ENCODE measurements at places on chromosomes 2 and 18. TPM values are rescaled to one million over a fixed set of nuclear protein-coding genes. Genes with fewer than 3 reads are reported as not detected.

The CYS1 gene
- total RNA-seq = 0.11 TPM

The LDLRAD4 gene
- 37.3 TPM for total RNA-seq

The RAB31 gene
- 0.45 TPM for total RNA-seq

The KANSL3 gene
- 39.8 TPM for total RNA-seq

The SGPP2 gene
- total RNA-seq = 2.8 TPM

The UGT1A9 gene
- not detected for total RNA-seq

The C2orf80 gene
- not detected for total RNA-seq

The VIT gene
- total RNA-seq = not detected

The BOLL gene
- total RNA-seq = not detected

The ANKRD30BL gene
- total RNA-seq = not detected

The PAX8 gene
- total RNA-seq = 0.63 TPM

The SPC25 gene
- 35.6 TPM for total RNA-seq

The RASGRP3 gene
- 0.98 TPM for total RNA-seq

The POTEI gene
- total RNA-seq = not detected

The REG3A gene
- not detected for total RNA-seq

The MYO1B gene
- 44.8 TPM for total RNA-seq

The NCK2 gene
- total RNA-seq = 69.7 TPM

The GREB1 gene
- 1.5 TPM for total RNA-seq

The EPB41L5 gene
- total RNA-seq = 3.9 TPM

The MC2R gene
- not detected for total RNA-seq

The C2orf78 gene
- total RNA-seq = not detected

The REG3G gene
- not detected for total RNA-seq

The ALK gene
- total RNA-seq = not detected

The HOXD12 gene
- not detected for total RNA-seq

The EMILIN2 gene
- total RNA-seq = 19.4 TPM

The NYAP2 gene
- not detected for total RNA-seq
